Activated T-helper 9 cell treated with anti-CD3 and anti-CD28 coated beads, Interleukin-2, amount 50 U/mL, for 16 hours (primary cell): ENCODE measurements at places on chromosomes 2 and 18.
A peak's percentile ranks its signal among the peaks of the same experiment; 100 is the strongest.

DNA sequence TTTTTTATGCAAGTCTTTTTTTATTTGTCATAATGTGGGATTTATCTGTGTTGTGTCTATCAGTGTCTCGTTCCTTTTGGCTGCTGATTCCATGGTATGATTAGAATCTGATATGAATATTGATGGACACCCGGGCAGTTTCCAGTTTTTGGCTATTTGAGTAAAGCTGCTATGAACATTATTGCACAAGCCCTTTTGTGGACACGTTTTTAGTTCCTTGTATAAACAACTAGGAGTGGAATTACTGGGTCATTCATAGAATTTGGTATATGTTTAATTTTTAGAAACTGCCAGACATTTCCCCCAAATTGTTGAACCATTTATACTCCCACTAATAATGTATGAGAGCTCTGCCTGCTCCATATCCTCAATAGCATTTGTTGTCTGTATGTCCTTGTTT, 26.6 kb downstream of the HK2 start:
- DNase-seq = no peak

DNA sequence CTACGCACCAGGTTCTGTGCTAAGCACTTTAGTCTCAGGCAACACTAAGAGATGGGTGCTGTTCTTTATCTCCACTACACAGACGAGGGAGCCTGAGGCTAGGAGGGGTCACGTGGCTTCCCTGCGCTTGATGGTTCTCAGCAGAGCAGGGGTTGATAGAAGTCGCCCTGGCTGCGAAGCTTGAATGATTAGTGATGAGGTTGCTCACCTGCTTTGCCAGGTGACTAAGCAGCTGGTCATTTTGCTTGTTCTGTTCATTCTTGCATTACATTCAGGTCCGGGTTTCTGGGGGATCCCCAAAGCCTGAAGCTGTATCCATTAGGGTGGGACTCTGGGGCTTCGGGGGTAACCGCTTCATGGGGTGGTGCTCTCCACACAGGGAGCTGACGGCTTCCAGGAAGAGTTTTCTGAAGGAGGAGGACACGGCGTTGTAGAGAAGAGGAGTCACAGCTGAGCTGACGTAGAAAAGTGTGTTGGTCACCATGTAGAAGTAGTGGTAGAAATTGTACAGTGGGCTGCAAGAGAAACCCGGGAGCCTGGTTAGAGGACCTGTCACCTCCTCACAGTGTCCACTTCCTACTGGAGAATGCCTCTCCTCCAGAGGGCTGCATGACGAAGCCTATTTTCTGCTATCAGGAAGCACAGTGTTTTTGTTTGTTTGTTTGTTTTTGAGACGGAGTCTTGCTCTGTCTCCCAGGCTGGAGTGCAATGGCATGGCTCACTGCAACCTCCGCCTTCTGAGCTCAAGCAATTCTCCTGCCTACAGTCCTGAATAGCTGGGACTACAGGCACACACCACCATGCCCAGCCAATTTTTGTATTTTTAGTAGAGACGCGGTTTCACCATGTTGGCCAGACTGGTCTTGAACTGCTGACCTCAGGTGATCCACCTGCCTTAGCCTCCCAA, 11.5 kb downstream of the NTSR2 start:
- no peak for DNase-seq

- DNase-seq = no peak
Measured at GRCh38 chr2:8268172-8268783, 413.6 kb upstream of the ID2 start.

DNA sequence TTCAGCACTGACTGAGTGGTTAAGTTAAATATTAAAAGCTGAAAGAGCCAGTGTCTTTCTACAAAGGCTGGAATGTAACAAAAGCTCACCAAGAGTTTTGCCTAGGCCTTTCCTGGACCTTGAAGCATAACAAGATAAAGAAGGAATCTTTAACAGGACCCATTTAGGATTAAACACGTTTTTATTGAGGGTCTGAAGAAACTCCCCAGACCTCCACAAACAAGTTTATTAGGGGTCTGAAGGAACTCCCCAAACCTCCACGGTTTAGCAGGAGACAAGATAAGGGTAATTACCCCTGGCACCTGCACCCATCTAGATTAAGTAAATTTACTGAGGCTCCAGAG, 104.0 kb downstream of the ACAA2 start:
- no peak for DNase-seq

DNA sequence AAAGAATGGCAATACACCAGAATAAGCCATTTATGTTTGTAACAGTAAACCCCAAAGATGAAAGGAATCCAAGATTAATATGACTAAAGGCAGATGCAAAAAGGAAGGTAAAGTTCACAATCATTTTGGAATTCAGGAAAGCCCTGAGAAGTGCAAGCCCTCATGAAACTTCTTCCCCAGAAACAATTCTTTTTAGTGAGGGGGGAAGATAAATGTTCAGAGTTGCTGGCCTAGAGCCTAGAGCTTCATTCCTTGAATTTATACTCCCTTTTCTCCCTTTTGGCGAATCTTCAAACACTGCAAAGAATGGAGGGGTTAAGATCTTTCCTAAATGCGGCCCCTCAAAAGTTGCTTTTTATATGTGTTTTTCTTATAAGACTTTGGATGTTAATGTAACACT, 368.8 kb downstream of the MEIS1 start:
- DNase-seq = no peak

DNA sequence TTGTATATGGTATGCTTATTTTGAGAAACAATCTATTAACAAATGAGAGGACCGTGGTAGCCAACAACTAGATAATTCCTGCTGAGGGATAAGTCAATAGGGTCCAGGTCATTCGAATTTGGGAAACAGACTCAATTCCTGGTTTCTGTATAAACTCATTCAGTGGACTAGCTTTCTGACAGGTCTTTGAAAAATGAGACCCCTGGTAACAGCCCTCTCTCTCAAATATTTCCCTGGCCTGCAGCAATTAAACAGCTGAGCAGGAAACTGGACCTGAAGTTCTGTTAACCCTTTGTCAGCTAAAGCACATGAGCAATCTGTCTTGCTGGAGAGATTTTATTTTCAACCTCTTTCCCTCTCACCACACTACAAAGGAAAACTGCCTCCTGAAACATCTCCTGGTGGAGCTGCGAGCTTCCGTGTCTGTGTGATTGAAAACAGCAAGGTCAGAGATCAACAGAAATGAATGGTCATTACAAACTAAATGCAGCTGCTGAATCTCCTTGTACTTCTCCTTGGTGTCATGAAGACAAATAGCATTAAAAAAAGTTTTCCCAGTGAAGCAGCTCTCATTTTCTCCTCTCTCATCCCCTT, 70.3 kb upstream of the CCDC85A start:
- DNase-seq = no peak

- DNase-seq = no peak
Measured at GRCh38 chr2:219571311-219572236, at the start of gene OBSL1. OBSL1 (minus strand) TSS chr2:219571539; CDS start chr2:219571232, 307 bp downstream.

DNA sequence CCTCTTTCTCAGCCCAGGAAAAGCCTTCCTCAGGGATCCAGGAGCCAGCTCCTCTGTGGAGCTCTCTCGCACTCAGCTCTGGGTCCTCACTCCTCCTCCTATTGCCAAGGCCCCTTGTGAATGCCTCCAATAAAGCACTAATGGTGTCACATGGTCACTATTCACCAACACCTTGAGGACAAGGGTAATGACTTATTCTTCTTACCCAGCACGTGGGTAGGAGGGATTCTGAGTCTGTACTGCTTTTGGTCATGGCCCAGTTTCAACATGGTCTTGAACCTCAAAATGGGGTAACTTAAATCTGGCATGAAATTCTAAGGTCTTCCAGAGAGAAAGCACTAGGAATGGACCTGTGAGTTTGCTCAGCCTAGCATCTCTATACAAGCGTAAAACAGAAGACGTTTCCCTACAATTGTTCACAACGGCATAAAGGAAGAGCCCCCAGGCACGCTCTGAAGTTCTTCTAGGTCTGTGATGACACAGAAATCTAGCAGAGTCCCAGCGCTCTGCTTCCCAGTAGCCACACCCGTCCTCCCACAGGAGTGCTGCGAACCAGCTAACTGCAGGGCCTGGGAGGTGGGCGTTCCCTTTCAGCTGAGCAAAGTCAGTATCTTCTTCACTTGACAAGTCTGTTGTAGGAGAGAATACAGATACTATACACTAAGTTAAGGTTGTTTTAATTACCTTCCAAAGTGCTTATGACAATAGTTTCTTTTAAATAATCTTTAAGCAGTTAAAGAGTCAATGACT, 14.6 kb upstream of the KIDINS220 start:
- no peak for DNase-seq

- no peak for DNase-seq
Measured at GRCh38 chr2:234836271-234836670, 115.5 kb upstream of the SH3BP4 start.

DNA sequence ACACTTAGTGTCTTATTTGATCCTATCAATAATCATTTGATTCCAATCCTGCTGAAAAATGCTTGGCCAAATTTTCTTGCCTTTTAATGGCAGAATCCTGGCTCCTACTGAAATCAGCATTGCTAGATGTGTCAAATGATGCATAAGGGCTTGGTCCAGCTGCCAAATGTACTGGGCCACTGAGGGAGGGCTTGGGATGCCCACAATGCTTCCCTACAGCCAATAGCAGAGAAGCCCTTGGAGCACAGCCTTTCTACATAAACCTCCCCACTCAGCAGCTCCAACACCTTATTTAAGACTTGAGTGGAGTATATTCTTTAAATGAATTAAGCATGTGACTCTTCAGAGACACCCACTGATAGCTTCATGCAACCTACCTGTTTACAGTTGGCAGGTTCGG, 3.6 kb downstream of the ALK start:
- no peak for DNase-seq

DNA sequence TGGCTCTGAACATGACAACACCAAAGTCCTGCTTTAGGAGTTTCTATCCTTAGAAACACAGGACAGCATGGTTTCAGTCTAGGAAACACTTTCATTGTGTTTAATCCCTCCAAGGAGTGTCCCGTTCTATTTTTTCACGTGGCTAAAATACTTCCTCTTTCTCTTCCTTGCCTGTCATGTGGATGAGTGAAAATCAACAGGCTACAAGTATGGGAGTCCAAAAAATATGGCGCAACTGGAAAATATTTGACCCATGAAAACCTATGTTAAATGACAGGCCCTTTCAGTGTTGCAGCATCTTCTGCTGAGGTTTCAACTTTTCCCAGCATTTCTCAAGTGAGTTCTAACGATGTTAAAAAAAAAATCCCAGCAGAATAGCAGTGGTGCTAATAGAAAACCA, 146.3 kb downstream of the LAMA3 start:
- DNase-seq = no peak

- DNase-seq = no peak
Measured at GRCh38 chr2:167293943-167294775, 405.9 kb downstream of the XIRP2 start.

DNA sequence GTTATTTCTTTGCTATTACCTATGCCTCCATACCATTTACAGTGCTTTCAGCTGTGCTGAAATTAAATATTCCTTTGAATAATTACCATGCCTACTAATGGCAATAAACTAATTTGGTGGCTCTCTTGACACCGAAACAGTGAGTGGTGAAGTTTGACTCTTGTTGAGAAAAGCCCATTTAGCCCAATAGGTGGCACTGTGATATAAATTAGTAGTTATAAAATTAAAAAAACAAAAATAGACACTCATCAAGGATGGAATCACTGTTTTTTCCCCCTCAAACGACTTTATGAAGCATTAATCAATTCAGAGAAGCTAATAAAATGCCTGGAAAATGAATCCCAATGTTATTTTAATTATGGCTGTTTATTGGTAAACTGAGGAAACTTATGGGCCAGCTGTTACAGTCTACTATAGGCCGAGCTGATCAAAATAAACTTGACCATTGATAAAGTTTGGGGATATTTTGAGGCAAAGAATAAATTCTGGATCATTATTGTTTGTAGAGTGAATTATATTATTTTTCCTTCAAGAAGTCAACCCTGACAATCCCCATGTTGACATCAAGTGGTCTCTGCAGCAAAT, 339.6 kb downstream of the TRIB2 start:
- no peak for DNase-seq

- DNase-seq = no peak
Measured at GRCh38 chr2:83689402-83689801, 769.7 kb downstream of the SUCLG1 start.

- DNase-seq = no peak
Measured at GRCh38 chr2:196079052-196079451, 10.4 kb upstream of the DNAH7 start.

DNA sequence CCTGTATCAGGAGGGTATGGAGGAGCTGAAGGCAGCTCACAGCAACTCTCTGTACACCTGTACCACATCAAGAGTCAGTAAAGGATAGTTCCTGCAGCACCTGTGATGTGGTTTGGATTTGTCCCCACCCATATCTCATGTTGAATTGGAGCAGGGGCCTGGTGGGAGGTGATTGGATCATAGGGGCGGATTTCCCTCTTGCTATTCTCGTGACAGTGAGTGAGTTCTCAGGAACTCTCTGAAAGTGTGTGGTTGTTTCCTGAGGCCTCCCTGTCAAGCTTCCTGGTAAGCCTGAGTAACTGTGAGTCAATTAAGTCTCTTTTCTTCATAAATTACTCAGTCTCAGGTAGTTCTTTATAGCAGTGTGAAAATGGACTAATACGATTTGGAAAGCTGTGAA, 28.9 kb downstream of the OSBPL1A start:
- DNase-seq = peak; percentile 11

DNA sequence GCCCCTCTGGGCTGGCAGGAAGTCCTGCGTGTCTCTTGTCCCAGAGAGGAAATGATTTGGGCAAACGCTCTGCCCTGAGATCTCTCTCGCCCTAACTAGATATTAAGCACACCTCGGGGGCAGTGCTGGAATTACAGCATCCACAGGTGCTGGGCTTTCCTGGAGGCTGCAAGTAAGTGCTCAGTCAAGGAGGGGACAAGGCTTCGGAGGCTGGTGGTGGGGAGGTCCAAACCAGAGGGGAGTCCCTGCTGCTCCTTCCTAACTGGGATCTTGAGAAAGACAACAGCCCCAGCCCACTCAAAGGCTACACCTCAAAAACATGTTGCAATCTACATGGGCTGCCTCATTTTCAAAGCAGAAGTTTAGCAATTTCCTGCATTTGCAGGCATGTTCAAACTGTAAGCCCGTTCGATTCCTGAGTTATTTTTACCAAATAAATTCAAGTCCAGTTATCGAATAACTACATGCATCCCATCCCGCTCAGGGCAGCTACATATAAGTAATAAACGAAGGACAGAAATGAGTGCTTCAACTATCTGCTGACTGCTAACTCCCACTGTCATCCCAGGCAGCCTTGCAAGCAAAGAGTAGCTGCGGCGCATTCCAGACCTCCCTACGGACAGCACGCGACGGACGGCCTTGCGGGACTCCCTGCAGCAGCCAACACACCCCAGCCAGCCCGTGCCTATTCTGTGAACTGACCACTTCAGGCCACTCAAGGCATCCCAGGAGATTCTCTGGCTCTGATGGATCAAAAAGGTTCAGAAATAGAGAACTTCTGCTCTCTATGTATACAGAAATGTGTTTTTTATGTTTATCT, 27.5 kb downstream of the ZNF516 start:
- no peak for DNase-seq

GRCh38 chr2:23609254-23609653, 224.3 kb downstream of the KLHL29 start:
- DNase-seq = no peak

DNA sequence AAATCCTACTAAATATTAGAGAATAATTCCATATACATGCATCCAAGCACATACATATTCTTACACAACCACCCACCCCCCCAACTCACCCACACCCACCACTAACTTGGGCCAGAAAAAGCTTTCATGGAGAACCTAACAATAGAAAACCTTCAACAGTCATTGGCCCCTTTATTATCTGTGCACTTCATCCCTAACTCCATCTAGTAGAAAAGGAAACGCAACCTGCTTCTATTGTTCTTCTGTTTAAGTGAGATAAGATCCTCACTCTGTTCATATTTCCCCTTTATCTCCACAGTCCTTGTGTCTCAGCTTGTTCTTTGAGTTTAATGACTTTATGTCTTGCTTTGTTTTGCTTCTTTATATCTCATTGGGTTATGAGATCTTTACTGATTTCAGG, 1740.2 kb upstream of the CELF4 start:
- DNase-seq = no peak
